Naive thymus-derived CD4-positive, alpha-beta T cell (primary cell): ENCODE measurements at places on chromosomes 4 and X. TPM values are rescaled to one million over a fixed set of nuclear protein-coding genes. Genes with fewer than 3 reads are reported as not detected.

SCRG1 gene
- total RNA-seq = not detected

DNA sequence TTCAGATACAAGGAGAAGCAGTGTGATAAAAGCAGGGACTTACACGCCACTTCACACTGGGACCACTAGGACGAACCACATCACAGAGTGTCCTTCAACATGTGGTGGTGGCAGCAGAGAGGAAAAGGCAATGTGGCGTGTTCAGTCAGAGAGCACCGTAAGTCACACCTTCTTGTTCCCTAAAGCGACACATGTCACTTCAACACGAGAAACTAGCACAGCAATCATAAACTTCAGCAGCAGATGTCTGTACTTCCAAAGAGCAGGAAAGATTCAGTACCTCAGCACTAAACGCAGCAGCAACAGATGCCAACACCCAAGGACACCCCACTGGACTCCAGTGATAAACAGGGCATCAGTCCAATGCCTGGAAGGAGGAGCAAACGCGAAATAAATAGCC is 96.7 kb downstream of the AREG start:
- DNase-seq = no peak
- H3K27me3 ChIP-seq = no peaks in the 10 kb centered on the region
- no peak overlapping the region for H3K27ac ChIP-seq
- no peaks in the 10 kb centered on the region for H3K36me3 ChIP-seq

- no peaks in the 10 kb centered on the region for H3K36me3 ChIP-seq
- no peak overlapping the region for H3K4me3 ChIP-seq
- no peaks in the 10 kb centered on the region for H3K27me3 ChIP-seq
- DNase-seq = no peak
- H3K27ac ChIP-seq = no peak overlapping the region
- peaks cover 29% of the 10 kb centered on the region for H3K4me1 ChIP-seq
These were observed 350.8 kb upstream of the KLF3 start for GRCh38 chr4:38313175-38313574.

SLC9B1 gene
- total RNA-seq = 1.4 TPM

- H3K36me3 ChIP-seq = no peaks in the 10 kb centered on the region
- no peak for DNase-seq
- H3K27ac ChIP-seq = no peak overlapping the region
- H3K4me3 ChIP-seq = no peak overlapping the region
- no peaks in the 10 kb centered on the region for H3K27me3 ChIP-seq
- no peaks in the 10 kb centered on the region for H3K4me1 ChIP-seq
These were observed 1033.0 kb upstream of the INTU start for GRCh38 chr4:126599746-126600145.

- no peak overlapping the region for H3K4me3 ChIP-seq
- no peaks in the 10 kb centered on the region for H3K4me1 ChIP-seq
- no peaks in the 10 kb centered on the region for H3K36me3 ChIP-seq
- DNase-seq = no peak
- no peak overlapping the region for H3K27ac ChIP-seq
These were observed 58.6 kb downstream of the DCK start for GRCh38 chr4:71052034-71052433.

DNA sequence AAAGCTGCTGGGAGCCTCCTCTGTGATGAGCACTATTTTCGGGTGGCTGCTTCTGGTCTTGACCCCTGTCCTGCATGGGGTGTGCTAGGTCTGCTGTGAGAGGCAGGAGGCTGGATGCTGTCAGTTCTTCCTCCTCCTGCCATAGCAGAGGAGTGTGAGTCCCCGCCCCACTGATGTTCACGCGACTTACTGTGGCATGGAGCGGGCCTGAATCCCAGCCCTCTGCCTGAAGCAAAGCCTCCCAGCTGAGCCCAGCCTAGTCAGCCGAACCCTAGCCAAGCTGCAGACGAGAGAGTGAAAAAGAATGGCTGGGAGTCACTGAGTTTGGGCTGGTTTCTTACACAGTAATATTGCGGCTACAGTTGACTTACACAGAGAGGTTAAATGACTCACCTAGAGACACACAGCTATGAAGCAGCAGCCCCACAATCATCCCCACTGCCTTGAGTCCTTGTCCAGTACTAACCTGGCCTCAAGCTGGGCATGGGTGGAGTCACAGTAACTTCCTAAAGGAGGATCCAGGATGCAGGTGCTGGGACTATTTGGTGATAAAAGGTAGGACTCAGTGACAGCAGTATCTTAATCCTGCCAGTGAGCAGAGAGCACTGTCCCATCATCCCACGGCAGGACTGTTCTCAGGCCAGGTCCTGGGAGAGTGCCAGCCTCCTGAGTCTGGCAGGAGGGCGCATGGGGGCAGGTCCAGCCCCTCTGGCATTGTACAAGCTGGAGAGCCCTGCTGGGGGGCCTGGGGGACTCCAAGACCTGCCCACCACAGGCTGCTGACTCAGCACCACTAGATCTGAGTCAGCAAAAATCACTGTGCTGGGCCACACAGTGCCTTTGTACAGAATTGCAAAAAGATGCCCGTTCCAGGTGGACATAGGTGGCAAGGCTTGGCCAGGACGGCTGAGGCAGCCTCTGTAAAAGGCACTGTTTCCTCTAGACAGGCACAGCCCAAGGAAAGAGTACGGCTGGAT is 60.4 kb upstream of the CRMP1 start:
- H3K27ac ChIP-seq = no peak overlapping the region
- no peaks in the 10 kb centered on the region for H3K36me3 ChIP-seq
- H3K4me1 ChIP-seq = no peaks in the 10 kb centered on the region
- DNase-seq = no peak
- no peaks in the 10 kb centered on the region for H3K27me3 ChIP-seq

DNA sequence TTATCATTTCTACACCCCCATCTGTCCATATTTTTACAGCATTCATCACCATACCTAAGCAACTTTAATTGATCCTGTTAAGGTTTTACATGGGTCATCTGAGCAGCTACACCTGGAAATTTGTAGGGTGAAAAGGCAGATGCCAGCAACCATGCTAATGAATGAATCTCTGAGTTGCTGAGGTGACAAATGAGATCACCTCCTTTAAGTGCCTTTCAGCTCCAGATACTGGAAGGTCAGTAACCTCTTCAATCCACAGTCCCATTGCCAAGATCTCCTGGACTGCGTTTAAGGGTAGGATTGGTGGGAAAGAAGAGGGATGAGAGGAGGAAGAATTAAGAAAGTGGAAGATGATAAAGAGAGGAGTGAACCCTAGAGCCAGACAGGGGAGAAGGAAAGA is 8.5 kb upstream of the BMP3 start:
- no peak overlapping the region for H3K27ac ChIP-seq
- no peaks in the 10 kb centered on the region for H3K36me3 ChIP-seq
- H3K4me1 ChIP-seq = no peaks in the 10 kb centered on the region
- no peak for DNase-seq

NDST3 gene
- not detected for total RNA-seq

GRCh38 chrX:51747671-51748070 is 4.4 kb downstream of the GSPT2 start:
- no peak overlapping the region for H3K27ac ChIP-seq
- H3K27me3 ChIP-seq = no peaks in the 10 kb centered on the region
- no peaks in the 10 kb centered on the region for H3K36me3 ChIP-seq
- H3K4me1 ChIP-seq = peaks cover 3% of the 10 kb centered on the region
- no peak overlapping the region for H3K4me3 ChIP-seq

DNA sequence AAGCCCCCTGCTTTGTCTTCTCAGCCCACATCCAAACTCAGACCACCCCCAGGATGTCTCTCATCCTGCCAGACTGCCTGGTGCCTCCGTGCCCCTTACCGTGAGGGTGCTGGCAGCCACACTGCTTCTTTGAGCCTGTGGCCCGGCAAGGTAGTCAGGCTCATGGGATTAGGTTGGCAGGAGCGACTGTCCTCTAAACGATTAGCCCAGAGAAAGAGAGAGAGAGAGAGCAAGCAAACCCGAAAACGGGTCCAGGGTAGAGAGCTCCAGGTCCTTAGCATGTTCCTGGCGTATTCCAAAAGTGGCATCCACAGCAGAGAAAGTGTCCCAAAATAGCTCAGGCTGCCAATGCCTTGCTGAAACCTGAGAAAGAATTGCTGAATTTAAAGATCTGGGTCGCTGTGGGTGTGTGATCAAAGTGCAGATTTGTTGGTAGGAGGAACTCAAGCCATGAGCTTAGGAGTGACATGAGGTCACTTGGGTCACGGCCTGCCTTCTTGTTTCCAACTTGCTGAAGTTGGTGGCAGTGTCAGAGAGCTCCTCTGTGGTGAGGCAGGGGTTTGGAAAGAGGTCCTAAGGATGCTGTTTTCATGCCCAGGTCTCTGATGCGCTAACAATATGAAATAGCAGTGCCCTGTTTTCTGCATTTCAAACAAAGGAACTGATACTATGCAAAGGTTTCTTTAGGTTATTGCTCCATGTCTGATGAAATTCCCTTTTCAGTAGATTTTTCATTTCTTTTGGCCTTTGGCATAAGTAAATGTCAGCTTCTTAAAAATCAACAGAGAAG is 81.6 kb downstream of the RTL9 start:
- H3K4me3 ChIP-seq = no peak overlapping the region
- no peaks in the 10 kb centered on the region for H3K36me3 ChIP-seq
- no peaks in the 10 kb centered on the region for H3K27me3 ChIP-seq

DNA sequence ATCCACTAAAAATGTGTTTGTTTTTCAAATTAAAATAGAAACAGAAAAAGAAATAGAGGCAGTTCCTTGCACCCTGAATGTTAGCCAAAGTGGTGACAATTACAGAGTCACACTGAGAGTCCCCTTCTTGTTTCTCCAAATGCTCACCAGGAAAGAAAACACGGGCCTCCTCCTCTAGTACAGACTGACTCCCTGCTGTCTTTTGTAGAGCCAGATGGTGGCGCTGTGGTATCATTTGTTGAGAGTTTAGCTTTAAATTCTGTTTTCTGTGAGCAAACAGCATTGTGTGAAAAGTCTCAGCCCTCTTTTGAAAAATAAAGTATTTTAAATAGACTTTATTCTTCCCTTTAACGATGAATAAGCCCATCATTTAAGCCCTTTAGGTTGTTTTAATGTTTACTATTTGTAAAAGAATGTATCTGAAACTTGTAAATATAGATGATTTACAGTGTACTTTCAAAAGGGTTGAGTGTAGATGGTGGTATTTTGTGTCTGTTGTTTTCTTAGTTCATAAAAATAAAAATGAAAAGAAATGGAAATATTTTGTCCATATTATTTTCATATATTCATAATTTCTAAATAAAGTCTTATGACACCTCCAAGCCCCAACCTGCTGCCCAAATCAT is 36.9 kb upstream of the ATOH1 start:
- no peaks in the 10 kb centered on the region for H3K27me3 ChIP-seq
- H3K36me3 ChIP-seq = no peaks in the 10 kb centered on the region
- H3K4me1 ChIP-seq = no peaks in the 10 kb centered on the region

GRCh38 chr4:71406459-71406963 is 67.7 kb downstream of the SLC4A4 start:
- H3K27ac ChIP-seq = no peak overlapping the region
- DNase-seq = no peak
- no peaks in the 10 kb centered on the region for H3K36me3 ChIP-seq
- H3K4me1 ChIP-seq = no peaks in the 10 kb centered on the region
- no peaks in the 10 kb centered on the region for H3K27me3 ChIP-seq
- no peak overlapping the region for H3K4me3 ChIP-seq

- DNase-seq = no peak
- no peak overlapping the region for H3K4me3 ChIP-seq
- no peaks in the 10 kb centered on the region for H3K36me3 ChIP-seq
- H3K27ac ChIP-seq = no peak overlapping the region
- H3K27me3 ChIP-seq = no peaks in the 10 kb centered on the region
These were observed 60.9 kb downstream of the BMP15 start for GRCh38 chrX:50971395-50971794.

- no peaks in the 10 kb centered on the region for H3K27me3 ChIP-seq
- no peak overlapping the region for H3K4me3 ChIP-seq
These were observed 5.9 kb upstream of the GATB start for GRCh38 chr4:151766691-151767090.

DNA sequence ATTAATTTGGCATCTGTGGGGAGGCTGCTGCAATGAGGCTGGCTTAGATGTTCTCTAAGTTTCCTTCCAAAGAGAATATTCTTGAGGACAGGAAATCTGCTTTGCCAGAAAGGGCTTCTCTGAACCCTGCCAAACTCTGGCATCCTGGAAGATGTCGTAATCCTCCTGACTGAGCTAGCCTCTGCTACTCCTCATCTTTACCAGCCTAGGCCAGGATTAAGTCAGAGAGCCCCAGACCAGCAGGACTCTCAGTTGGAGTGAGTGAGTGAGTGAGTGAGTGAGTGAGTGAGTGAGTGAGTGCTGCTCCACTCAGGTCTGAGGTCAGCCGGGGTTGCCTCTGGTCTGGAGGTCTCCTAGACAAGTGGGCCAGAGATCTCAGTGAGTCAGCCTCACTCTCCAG is 104.9 kb upstream of the SOD3 start:
- H3K4me1 ChIP-seq = no peaks in the 10 kb centered on the region
- H3K36me3 ChIP-seq = no peaks in the 10 kb centered on the region
- no peak for DNase-seq
- H3K27ac ChIP-seq = no peak overlapping the region
- H3K4me3 ChIP-seq = no peak overlapping the region

DNA sequence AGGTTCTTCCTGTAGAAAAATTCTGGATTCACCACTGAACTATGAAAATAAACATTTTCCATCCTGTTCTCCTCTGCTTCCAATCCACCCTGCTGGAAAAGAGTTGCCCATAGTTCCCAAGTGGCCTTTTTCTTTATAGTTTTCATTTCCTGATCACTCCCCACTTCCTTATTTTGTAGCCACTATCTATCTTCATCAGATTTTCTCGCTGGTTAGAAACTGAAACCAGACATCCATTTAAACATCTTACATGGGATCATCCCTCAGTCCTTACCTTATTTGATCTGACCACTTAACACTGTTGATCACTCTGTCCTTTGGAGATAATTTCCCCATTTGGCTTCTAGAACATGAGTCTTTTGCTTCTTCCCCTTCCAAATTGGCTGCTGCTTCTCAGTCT is 42.2 kb upstream of the SCOC start:
- no peaks in the 10 kb centered on the region for H3K27me3 ChIP-seq
- no peak for DNase-seq
- H3K27ac ChIP-seq = no peak overlapping the region
- no peaks in the 10 kb centered on the region for H3K36me3 ChIP-seq
- H3K4me1 ChIP-seq = no peaks in the 10 kb centered on the region
- H3K4me3 ChIP-seq = no peak overlapping the region

- H3K36me3 ChIP-seq = no peaks in the 10 kb centered on the region
- no peak for DNase-seq
- H3K27me3 ChIP-seq = no peaks in the 10 kb centered on the region
- H3K4me3 ChIP-seq = no peak overlapping the region
- no peaks in the 10 kb centered on the region for H3K4me1 ChIP-seq
These were observed 672.5 kb upstream of the KLHL4 start for GRCh38 chrX:86845101-86845500.

DNA sequence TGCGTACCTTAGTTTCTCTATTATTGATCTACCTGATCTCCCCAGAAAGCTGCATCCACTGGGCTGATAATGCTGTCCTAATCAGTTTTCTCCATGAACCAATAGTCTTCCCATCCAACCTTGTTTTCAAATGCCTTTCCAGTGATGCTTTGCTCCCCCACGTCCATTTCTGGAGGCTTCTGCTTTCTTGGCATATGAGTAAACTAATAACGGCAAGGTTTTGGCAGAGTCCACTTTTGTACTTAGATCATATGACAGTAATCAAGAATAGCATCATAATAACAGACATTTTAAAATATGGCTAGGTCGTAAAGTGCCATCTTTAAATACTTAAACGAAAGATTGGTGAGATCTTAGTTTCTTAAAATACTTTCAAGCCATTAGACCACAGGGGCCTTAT is 38.4 kb upstream of the FAM9B start:
- no peaks in the 10 kb centered on the region for H3K36me3 ChIP-seq
- no peaks in the 10 kb centered on the region for H3K4me1 ChIP-seq
- H3K27me3 ChIP-seq = no peaks in the 10 kb centered on the region
- DNase-seq = no peak
